ENCODE measurements at places on chromosomes 11 and 22. TPM values are rescaled to one million over a fixed set of nuclear protein-coding genes. Genes with fewer than 3 reads are reported as not detected.

Gene EFCAB6
- 0.50 TPM for total RNA-seq

Gene UBQLNL
- 0.05 TPM for total RNA-seq

Gene MMP10
- not detected for total RNA-seq

Gene ARHGAP20
- 2.2 TPM for total RNA-seq

Gene SPCS2
- total RNA-seq: 22.0 TPM

Gene ADAMTS8
- 0.03 TPM for total RNA-seq

Gene CENPM
- total RNA-seq: 51.9 TPM

Gene PACS1
- total RNA-seq: 28.5 TPM

Gene PLAAT5
- total RNA-seq: 0.24 TPM

Gene PPP2R1B
- total RNA-seq: 29.7 TPM

Gene KCNC1
- total RNA-seq: not detected

GRCh38 chr22:27420195-27420816, 381.2 kb downstream of the MN1 start:
- DNase-seq: no peak

DNA sequence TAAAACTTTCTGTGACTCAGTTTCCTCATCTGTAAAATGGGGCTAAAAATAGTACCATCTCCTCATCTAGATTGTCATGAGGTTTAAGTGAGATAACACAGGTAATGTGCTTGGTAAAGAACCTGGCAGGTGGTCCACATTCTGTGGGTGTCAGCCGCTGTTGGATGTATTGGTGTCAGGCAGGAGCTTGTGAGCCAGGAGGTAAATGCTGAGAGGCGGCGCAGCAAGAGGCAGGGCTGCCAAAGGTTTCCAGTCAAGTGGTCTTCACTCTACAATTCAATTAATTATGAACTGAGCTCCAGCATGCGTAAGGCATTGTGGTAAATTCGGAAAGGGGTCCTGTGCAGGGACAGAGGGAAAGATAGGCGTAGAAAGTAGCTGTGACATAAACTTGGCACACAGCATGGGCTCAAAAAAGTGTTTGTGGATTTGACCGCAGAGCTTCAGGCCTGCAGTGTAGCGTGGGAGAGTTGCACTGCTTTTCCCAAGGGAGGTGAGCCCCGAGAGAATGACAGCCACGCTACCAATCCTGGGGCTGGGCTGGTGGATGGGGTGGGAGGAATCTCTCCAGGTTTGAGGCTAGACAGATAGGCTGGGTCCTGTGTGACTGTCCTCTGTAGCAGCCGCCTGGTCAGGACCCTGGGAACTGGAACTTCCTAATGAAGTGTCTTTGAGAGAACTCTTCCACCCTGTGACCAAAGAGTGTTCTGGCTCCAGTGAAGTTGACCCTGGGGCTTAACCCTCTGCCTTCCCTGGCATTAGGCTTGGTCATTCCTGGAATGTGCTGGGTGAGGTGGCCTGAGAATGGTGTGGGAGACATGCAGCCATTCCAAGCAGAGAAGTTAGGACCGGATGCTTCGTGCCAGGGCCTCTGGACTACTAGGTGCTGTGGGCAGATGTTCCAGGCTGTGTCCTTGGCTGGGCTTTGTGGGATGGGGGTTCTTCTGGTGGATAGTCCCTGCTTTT, 122.4 kb downstream of the FEZ1 start:
- DNase-seq: no peak

DNA sequence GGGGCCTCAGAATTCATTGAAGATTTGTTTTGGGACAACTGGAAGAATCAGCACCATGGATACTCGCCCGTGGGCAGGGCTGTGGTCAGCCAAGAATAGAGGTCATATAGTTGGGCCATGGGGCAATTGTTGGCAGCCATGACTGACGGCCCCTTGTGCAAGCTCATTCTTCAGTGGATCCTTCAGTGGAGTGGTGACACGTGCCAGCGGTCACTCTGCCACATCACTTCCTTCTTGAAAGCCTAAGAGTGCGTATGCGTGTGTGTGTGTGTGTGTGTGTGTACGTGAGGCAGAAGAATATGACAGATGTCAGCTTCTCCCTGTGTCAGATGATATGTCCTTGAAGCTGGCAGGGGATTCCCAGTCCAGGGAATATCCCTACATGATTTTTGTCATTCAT, 1.8 kb upstream of the IL18BP start:
- no peak for DNase-seq

DNA sequence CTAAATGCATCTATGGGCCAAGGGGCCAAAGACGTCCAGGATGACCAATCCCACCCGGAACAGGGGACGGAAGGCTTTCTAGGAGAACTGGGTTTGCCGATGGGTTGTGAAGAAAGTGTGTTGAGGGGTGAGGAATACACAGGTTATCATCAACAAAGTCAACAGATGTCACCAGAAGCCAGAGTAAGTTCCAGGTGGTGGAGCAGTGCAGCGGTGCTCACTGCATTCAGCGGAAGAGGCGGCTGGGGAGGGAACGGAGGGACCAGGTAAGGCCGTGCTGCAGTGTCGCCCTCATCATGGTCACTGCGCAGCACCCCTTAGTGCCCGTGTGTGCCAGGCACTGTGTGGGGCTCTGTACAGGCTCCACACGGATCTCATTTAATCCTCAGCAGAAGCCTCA, 176.0 kb downstream of the EFCAB6 start:
- no peak for DNase-seq

- DNase-seq: no peak
Observed at GRCh38 chr11:106271686-106272085, 194.2 kb downstream of the AASDHPPT start.

DNA sequence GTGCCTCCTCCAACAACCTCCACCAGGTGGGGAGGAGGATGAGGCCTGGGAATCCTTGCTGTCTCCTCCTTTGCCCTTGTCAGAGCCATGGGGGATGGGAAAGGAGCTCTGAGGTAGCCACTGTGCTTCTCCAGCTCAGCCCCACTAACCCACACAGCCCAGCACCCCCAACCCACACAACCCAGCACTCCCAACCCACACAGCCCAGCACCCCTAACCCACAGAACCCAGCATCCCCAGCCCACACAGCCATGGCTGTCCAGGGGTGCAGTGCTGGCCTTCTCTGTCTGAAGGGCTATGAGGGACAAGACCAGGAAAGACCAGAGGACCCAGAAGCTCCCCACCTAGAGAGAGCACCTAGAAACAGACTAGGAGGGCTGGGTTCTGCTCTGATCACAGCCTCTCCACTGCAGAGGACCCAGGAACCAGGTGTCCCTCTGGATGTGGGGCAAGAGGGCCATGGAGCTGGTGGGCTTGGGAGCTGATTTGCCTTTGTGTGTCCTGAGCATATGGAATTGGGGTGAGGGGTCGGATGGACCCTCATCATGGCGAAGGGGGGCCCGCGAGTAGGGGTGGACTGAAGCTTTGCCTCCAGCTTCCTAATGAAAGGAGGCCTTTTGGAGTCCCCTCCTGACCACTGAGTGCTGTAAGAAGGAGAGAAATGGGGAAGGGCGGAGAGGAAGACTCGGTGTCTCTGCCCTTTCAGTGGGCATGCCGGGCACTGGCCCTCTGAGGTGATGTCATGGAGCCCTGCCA, 117.6 kb upstream of the THY1 start:
- DNase-seq: no peak

DNA sequence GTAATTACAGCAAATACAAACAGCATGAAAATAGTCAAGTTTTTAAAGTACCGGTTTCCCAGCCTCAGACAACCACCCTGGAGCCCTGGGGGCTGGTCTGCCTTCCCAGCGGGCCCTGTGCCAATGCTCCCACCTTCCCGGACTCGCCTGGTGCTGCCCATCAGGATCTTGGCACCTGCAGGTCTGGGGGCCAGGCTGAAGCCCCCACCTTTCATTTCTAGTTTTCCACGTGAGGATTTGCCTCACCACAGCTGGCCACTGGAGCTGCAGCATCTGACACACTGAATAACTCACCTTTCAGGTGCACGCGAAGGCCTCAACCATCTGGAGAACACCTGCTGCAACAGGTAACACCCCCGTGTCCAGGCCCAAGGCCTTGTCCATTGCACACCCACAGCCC, 108.7 kb upstream of the THY1 start:
- no peak for DNase-seq

- DNase-seq: no peak
Observed at GRCh38 chr22:30054764-30055069, 25.5 kb upstream of the HORMAD2 start.

- DNase-seq: no peak
Observed at GRCh38 chr11:76251576-76251975, 45.3 kb upstream of the WNT11 start.

GRCh38 chr11:47033439-47033838, 96.9 kb downstream of the CSTPP1 start:
- no peak for DNase-seq

GRCh38 chr22:29434288-29434687, 4.1 kb upstream of the RFPL1 start:
- no peak for DNase-seq

- DNase-seq: no peak
Observed at GRCh38 chr11:78063440-78064181, at the start of gene THRSP. THRSP (plus strand) TSS chr11:78063861; CDS start chr11:78063882, 21 bp downstream.

DNA sequence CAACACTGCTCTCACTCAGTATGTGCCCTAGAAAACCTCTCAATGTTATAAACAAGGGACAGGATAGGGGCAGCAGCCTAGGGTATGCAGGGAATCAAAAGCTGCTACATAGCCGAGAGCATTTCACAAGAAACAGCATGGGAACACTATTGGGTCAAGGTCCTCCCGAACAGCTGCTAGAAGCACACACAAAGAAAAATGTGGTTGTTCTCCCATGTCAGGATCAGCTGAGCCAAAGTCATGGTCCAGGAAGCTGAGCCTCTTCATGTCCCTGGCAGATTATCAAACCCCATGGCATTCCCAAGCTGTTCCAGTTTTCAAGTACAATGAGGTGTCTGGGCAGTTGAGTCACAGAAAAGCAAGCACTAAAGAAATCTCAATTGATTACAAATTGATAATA, 21.0 kb upstream of the GDPD4 start:
- DNase-seq: no peak

- no peak for DNase-seq
Observed at GRCh38 chr11:61773356-61773755, 19.0 kb downstream of the TMEM258 start.

- no peak for DNase-seq
Observed at GRCh38 chr11:114019046-114019445, 40.5 kb upstream of the ZBTB16 start.

GRCh38 chr11:78424334-78425270, 7.0 kb upstream of the GAB2 start:
- DNase-seq: no peak

DNA sequence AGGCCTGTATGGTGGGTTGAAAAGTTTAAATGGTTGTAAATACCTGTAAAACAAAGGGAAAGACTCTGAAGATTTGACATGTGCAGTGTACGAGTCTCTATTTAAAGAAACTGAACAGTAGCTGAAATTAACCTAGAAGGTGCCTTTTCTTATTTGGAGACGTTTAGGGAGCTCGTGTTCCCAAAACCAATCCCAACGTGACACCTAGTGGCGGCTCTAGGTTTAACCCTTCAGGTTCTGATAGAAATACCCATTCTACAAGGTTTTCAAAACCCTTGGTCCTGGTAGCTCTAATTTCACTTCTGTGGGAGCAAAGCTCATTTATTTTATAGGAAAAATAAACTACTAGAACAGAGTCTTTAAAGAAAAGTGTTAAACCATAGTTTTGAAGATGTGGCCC, 258.3 kb downstream of the LRRC4C start:
- DNase-seq: peak; percentile 37

DNA sequence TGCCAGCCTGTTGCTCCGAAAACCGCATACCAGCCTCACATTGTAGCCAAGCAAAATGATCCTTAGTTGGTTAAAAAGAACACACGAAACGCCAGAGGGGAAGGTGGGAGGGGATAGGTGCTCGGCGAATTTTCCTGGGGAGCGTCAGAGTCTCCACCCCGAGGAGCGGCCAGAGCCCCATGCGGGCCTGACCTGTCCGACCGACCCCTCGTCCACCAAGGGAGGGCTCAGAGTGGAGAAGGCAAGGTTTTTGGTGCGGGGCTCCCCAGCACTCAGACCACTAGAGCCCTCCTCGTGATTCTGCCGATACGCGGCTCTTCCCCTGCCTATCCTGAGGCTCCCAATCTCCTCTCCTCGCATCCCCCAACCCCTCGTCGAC, 39.6 kb downstream of the DIXDC1 start:
- DNase-seq: no peak

DNA sequence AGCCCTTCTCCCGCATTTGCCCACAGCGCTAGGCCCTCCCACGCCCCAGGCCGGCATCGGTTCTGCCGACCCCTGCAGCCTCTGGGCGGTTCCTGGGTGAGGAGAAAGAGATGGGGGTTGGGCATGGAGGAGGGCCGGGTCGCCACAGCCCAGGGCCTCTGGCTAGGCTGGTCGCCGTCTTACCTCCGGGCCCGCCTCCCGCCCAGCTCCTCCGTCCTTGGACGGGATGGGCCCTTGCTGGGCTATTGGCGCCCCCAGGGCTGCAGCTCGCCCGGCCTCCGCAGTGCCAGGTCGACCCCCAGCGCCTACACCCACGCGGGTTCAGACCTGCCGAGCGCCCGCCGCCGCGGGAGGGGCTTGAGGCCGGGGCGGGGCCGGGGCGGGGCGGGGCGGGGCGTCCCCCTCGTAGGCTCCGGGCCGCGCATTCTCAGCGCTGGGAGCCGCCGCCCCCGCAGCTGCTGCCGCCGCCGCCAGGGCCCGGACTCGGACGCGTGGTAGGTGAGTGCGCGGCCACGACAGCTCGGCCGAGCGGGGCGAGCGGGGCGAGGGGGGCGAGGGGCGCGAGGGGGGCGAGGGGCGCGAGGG, at the start of gene CD151:
Gene CD151, plus strand, starts transcription at position 424 of the 585 bp plus-strand sequence. CDS start 3,118 bp downstream, outside the sequence.
- no peak for DNase-seq

DNA sequence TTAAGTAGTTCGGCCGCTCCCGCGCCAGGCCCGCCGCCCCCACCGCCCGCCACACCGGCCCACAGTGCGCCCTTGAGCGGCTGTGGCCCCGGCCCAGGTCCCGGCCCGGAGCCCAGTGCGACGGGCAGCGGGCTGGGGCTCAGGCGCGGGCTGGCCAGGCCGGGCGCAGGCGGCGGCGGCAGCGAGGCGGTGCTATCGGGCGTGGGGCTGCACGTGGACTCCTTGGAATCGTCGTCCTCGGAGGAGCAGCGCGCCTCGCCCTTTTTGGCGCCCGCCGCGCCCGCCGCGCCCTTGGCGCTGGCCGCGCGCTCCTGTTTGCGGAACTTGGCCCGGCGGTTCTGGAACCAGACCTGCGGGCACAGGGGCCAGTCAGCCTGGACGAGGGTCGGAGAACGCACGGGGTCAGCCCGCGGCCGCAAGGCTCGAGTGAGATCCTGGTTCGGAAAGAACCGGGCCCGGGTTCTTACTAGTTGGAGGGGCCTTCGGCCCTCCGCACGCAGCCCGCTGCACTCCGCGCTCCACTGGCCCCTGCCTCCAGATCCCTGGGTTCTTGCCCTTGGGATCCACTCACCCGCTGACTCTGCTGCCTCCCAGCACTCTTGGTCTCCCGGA, 4.0 kb downstream of the PHOX2A start:
- no peak for DNase-seq

Data from SJSA1 (cell line).